ENCODE measurements at places on chromosomes 13 and 19.

DNA sequence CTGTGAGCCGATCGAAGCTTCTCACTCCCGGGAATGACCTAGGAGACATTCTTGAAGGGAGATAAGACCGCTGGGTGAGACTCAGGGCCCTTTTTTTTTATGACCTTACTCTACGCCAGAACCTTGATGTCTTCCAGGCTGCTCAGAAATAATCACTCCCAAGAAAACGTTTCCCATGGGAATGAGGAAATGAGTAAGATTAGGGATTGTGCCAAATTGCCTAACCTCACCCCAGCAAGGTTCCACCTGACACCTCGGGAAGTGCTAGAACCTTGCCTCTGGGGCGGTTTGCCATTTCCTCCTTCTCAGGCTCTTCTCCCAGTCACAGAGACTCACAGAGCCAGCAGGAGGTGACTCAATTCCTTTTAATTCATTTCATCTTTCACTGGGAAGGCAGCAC lies 2.3 kb downstream of the SLC46A3 start:
- no peak for DNase-seq

- DNase-seq, result no peak
Measured at GRCh38 chr13:80374444-80374843, 33.5 kb upstream of the SPRY2 start.

DNA sequence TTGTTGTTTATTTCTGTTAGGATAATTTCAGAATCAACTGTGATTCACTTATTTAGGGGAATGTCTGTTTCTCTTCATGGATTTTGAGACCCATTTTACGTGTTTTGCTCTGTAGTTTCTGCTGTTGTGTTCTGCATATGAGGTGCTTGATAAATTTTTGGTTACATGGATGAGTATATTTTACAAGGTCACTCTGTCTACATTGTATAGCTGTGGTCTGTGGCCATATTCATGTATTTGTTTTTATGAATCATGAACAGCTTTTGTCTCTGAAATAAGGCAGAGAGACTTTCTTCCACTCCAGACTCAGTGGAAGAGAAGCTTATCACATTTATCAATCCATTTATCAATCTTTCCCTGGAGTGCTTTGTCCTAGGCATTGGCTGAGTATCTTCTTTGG lies 56.6 kb downstream of the PDS5B start:
- DNase-seq, result no peak

DNA sequence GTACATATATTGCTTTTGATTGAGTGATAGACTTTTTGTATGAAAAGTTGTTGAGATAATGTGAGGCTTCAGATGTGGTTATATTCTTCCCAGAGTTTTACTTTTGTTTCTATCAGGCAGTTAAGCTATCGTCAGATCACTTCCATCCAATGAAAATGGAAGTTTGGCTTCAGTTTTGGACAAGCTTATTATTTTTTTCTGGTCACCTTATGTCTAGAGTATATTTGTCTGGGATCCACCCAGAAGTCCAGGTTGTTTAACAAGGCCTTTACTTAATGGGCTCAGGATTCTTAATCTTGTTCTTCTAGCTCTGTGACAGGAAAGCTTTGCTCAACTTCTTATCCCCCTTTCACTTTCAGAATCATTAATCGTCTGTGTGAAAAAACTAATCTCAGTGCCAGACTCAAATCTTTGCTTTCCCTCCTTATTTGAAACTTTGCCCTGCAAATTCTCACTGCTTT lies 150.9 kb downstream of the PDS5B start:
- no peak for DNase-seq

DNA sequence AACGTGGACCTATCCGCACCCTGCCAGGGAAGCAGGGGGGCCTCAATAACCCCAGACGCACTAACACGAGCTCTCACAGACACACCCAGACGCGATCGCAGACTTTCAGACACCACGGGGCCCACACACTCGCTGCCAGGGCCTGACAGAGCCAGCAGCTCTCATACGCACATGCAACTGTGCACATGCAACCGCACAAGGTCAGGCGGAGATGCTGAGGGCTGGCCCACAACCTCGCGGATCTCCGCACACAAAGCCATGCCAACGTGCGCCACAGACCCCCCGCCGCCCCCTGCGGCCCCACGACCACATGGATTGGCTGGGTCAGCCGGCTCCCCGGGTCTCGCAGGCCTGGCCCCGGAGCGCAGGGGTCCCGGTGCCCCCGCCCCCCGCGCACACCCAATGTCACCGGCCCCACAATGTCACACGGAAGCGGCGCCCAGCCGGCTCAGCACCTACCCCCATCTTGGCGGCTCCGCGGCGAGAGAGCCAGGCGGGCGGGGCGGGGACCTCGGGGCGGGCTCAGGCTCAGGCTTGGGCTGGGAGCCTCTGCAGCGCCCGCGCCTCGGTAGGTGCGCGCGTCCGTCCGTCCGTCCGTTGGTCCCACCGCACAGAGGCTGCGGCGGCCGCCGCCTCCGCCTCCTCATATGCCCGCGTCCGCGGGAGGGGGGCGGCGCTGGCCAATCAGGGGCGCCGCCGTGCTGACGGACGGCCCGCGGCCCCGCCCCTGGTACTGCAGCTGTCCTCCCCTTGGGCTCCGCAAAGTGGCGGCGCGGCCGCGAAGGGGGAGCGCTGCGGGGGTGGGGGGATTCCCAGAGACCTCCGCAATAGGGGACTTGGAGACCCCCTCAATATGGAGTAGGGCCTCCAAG lies at the start of gene ATP1A3:
Gene ATP1A3 (minus strand): TSS at position 619 of the 872 bp plus-strand sequence. CDS start 154 bp downstream, at position 465.
- DNase-seq, result peak; percentile 79

- DNase-seq, result no peak
Measured at GRCh38 chr13:87452281-87452680, 218.9 kb upstream of the SLITRK5 start.

- no peak for DNase-seq
Measured at GRCh38 chr19:18049385-18049784, 37.3 kb downstream of the IL12RB1 start.

DNA sequence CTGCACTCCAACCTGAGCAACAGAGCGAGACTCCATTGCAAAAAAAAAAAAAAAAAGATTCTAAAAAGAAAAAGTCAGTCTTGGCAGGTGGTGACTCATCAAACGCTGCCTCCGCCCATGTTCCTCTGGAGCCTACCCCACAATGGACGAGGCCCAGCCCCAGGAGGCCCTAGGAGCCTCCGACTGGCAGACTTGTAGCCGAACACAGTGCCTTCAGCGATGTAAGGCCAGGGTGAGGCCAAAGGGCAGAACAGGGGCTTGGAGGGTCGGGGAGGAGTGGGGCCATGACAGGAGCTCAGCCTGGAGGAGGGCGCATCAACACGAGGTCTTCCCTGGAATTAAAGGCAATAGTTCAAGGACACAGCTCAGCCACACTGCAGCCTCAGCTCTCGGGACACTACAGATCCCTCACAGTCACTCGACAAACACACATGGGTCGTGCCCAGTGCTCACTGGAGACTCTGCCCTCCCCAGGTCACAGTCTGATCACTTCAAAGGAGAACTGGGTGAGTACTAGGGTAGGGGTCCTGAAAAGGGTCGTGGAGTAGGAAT lies 5.1 kb downstream of the USE1 start:
- DNase-seq, result no peak

DNA sequence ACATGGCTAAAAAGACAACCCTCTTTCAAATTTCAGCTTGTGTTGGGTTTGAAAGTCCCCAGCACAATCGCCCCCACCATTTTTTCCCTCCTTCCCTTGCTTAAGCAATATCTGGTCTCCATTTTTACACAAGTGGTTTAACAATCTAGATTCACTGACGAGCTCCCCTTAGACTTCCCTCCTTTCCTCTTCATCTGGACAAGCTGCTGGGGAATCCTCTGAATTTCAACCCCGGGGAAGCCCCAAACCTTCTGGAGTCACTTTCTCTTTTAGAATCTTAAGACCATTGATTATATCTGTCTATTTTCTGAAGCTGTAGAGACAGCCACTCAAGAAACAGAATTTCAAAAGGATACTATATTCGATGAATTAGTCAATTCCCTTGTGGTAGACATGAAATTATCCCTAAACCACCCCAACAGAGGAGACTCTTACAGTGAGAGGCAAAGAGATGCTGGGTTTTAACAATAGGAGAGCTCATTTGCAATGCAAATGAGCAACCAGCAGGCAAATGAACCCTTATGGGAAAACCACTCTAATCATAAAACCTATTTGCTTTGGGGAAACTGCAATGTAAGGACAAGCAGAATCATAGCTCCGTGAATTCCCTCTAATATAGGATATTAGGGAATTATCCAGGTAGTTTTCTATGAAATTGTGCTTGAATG lies 78.9 kb downstream of the TEX26 start:
- no peak for DNase-seq

- DNase-seq, result no peak
Measured at GRCh38 chr13:107091428-107091827, 523.5 kb upstream of the ARGLU1 start.

- DNase-seq, result peak; percentile 76
Measured at GRCh38 chr13:35857769-35858168, 273.4 kb downstream of the DCLK1 start.

DNA sequence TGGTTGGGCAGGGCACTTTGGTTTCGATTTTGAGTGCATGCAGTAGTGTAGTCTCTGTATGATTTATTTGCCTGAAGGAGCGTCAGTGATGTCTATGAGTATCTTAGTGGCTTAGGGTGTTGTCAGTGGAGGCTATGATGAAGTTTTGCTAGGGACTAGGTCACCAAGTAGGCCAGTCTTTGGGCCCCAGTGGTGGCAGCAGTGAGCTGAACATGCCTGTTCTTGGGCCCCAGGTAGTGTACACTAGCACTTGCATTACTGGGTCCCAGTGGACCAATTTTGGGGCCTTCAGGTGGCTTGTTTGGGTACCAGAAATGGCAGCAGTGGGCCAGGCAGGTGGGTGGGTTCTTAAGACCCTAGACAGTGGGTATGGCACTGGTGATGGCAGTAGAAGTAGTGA lies 598.7 kb upstream of the SPRY2 start:
- peak; percentile 32 for DNase-seq

DNA sequence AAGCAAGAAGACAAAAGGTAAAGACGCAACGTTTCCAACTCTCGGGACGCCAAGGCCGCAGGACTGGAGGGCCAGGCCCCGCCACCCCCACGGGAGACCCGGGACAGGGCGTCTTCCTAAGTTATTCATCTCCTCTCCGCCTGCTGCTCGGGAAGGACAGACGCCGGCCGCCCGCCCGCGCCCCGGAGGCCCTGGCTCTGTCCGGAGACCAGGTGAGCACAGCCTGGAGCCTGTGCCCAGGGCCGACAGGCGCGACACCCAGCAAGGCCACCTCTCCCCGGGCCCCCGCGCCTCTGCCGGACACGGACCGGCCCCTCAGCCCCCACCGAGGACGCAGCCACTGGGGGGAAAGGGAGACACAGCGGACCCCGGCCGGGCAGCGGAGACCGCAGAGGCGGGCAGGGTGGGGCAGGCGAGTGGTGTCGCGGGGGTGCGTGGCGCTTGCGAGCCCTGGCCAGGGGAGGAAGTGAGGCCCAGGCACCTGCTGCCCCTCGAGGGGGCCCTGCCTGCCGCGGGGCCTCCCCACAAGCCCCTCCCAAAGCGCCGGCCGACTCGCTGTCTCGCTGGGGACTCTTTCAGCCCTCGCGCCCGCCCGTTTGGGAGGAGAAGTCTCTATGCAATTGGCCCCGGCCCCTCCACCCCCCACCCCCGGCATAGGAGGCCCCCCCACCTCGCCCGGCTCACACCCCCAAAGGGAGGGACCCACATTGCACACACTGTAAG lies 17.2 kb downstream of the SMIM24 start:
- DNase-seq, result no peak

GRCh38 chr13:59450229-59450628 lies 713.5 kb downstream of the DIAPH3 start:
- no peak for DNase-seq

GRCh38 chr13:59843040-59843439 lies 320.7 kb downstream of the DIAPH3 start:
- DNase-seq, result no peak

DNA sequence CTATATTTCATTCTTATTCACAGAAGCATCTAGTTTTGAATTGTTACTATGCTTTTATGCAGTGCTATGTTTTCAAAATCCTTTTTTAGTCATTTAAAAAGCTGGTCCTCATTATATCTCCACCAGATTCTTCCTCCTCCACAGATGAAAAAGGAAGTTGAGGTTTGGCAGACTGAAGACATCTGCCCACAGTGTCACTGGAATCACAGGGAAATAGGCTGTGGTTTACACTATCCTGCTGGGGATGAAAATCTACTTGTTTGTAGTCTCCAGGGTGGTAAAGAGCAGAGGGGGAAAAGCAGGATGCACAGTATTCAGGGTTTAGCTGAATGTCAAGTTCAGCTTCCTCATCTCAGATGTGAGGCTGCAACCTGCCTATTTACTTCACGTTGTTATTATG lies 351.2 kb downstream of the DNAJC15 start:
- DNase-seq, result no peak

GRCh38 chr13:68745502-68745901 lies 1362.1 kb upstream of the ATXN8OS start:
- no peak for DNase-seq

GRCh38 chr13:35208587-35208986 lies 266.5 kb downstream of the NBEA start:
- no peak for DNase-seq

DNA sequence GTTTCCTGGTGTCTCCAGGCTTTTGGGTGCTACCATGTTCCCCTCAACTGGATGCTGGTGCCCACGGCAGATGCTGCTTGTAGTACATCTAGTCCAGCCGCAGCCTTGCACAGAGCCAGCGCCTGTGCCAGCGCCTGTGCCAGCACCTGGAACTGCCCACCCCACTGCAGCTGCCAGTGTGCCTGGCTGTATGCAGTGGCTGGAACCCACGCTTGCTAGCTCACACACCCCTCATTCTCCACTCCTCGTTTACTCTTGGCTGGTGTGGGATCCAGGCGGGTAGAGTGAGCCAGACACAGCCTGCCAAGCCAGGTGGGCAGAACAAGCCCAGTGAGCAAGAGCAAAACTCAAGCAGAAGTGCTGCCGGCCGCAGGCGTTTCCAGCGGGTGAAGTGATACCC lies 428.6 kb downstream of the SLITRK1 start:
- DNase-seq, result no peak

DNA sequence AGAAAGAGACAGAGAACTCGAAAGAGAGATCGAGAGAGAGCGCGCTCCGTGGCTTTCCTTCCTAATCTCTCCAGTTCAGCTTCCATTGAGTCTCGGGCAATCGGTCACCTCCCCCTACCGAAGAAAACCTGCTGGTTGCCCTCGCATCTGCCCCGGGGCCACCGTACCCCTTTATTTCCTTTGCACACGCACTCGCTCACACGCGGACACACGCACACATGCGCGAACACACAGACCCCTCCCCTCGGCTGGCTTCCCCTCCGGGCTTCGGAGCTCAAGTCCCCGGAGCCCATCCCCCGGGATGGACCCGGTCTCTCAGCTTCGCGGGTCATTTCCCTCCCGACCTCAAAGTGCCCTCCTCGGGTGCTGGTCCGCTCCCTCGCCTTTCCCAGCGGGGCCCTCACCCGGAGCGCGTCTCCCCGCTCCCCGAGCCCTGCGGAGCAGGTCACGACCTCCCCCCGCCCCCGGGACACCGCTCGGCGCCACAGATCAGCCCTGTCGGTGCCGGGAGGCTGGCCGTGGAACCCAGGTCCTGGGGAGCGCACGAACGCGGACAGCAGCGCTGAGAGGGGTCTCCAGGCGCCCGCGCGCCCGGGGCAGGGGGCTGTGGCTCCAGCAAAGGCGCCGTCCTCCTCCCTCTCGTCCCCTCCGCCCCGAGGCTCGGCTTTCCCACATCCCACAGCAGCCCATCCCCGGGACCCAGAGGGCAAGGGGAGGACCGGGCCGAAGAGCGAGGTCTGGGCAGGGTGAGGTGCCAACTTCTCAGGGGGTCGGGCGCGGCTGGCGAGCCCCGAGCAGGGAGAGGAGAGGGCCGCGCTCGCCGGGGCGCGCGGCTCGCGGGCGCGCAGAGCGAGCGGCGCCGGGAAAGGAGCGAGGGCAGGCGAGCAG lies 1.8 kb downstream of the DACH1 start:
- DNase-seq, result peak; percentile 41

GRCh38 chr19:49244256-49244655 lies 80.7 kb downstream of the SLC6A16 start:
- DNase-seq, result no peak

GRCh38 chr13:101218484-101218883 lies 197.8 kb downstream of the NALCN start:
- no peak for DNase-seq
